Thyroid gland (tissue), 4 donors: ENCODE measurements at places on chromosomes 5 and 9. TPM values are rescaled to one million over a fixed set of nuclear protein-coding genes. Genes with fewer than 3 reads are reported as not detected.

The SLC46A2 gene
- total RNA-seq: 0.27 TPM

DNA sequence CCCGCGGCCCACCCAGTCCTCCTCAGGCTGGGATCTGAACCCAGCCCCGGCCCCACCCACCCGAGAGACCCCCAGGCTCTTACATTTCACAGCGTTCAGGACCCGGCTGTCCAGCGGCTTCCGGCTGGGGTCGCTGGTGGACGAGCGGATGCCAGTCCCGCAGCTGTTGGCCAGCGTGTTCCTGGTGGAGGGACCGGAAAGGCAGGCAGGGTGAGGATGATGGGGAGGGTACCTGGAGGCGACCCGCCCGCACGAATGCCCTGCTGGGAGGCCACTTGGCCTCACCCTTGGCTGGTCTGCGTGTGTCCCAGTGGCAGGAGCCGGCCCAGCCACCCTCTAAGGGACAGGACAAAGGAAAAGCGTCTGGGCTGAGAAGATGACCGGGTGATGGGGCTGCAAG lies 51.9 kb upstream of the UBAC1 start:
- no peaks in the 10 kb centered on the region for H3K36me3 ChIP-seq
- no peak overlapping the region for H3K4me3 ChIP-seq
- peak overlapping the region; percentile 42 for H3K27ac ChIP-seq
- no peaks in the 10 kb centered on the region for H3K27me3 ChIP-seq

The PCDHGA5 gene
- total RNA-seq: 4.6 TPM

DNA sequence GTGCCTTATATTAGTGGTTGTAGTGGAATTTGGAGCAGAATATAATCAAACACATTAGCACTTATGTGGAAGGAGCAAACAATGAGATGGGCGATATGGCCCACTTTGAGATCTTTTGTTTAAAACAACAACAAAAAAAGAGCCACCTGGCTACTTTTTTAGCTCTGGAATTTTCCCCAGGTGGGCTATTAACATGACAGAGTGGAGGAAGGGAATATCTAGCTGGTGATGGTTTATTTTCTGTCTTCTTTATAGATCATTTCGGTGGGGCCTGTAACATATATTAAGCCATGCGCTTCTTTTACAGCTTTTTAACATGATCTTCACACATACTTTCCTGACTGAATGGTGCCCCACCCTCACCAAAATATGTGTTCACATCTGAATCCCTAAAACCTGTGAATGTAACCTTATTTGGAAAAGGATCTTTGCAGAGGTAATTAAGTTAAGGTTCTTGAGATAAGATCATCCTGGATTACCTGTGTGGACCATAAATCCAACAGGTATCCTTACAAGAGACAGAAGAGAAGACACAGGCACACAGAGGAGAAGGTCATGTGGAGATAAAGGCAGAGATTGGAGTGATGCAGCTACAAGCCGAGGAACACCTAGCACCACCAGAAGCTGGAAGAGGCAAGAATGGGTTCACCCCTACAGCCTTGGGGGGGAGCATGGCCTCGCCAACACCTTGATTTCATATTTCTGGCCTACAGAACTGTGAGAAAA lies 16.6 kb upstream of the ENTREP1 start:
- H3K4me1 ChIP-seq: peaks cover 41% of the 10 kb centered on the region
- no peak for DNase-seq
- no peaks in the 10 kb centered on the region for H3K27me3 ChIP-seq
- H3K4me3 ChIP-seq: no peak overlapping the region

DNA sequence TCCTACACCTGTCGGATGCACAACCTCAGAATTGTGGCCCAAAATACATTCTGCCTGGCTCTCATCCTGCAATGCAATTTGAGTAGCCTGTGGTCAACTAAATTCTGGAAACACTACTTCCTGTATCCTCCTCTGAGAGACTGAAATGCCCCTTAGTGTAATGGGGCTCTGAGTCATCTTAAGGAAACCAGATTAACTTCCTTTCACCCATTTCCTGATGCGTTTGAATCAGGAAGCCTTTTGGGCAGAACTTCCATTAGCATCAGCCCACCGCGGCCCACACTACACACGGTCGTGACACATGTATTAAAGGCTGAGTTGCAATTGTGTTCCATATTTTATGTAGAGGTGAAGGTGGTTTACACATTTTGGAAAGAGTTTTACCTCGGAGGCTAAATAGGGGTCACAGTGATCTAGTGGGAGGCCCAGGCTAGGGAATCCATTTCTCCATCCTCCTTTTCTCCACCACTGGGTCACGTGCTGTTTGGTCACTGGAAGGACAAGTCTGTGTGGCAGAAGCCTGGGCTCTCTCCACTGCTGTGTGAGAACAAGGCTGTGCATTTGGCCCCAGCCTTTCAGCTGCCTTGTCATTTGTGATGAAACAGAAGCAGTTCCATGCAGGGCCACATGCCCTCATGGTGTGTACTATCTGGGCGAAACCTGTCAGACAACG lies 55.9 kb downstream of the DAP start:
- H3K36me3 ChIP-seq: no peaks in the 10 kb centered on the region
- DNase-seq: no peak
- no peaks in the 10 kb centered on the region for H3K27me3 ChIP-seq
- H3K4me3 ChIP-seq: no peak overlapping the region
- H3K4me1 ChIP-seq: peaks cover 46% of the 10 kb centered on the region
- H3K27ac ChIP-seq: peak overlapping the region; percentile 95

The FAM200C gene
- 9.0 TPM for total RNA-seq

GRCh38 chr5:71738662-71739361 lies 19.7 kb downstream of the CARTPT start:
- no peak overlapping the region for H3K4me3 ChIP-seq
- no peak overlapping the region for H3K27ac ChIP-seq
- no peaks in the 10 kb centered on the region for H3K27me3 ChIP-seq
- no peaks in the 10 kb centered on the region for H3K4me1 ChIP-seq

DNA sequence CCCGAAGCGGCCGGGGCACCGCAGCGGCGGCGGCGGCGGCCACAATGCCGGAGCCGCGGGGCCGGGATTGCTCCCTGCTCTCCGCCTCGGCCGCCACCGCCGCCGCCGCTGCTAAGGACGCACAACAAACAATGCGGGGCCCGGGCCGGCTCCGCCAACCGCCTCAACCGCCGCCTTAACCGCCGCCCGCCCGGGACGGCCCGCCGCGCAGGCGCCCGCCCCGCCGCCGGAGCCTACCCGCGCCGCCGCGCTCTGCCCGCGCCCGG lies 254 bp downstream of the STRBP start:
- no peaks in the 10 kb centered on the region for H3K27me3 ChIP-seq
- H3K36me3 ChIP-seq: no peaks in the 10 kb centered on the region
- peaks cover 9% of the 10 kb centered on the region for H3K4me1 ChIP-seq
- H3K27ac ChIP-seq: no peak overlapping the region
- DNase-seq: no peak

DNA sequence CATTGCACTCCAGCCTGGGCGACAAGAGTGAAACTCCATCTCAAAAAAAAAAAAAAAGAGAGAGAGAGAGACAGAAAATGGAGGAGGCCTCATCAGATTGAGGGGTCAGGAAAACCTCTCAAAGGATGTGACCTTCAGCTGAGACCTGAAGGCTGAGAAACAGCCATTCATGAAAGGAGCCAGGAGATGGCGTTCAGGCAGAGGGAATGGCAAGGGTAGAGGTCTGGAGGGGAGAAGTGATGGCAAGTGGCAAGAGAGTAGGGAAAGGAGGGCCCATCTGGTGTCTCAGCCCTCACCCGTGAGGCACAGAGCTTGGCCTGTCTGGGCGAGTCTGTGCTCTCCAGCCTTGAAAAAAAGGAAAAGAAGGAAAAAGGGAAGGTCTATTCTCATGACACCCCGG lies 17.0 kb downstream of the CAMK2A start:
- no peaks in the 10 kb centered on the region for H3K4me1 ChIP-seq
- no peak overlapping the region for H3K27ac ChIP-seq
- no peaks in the 10 kb centered on the region for H3K27me3 ChIP-seq
- H3K4me3 ChIP-seq: no peak overlapping the region

The ST8SIA4 gene
- 3.4 TPM for total RNA-seq

DNA sequence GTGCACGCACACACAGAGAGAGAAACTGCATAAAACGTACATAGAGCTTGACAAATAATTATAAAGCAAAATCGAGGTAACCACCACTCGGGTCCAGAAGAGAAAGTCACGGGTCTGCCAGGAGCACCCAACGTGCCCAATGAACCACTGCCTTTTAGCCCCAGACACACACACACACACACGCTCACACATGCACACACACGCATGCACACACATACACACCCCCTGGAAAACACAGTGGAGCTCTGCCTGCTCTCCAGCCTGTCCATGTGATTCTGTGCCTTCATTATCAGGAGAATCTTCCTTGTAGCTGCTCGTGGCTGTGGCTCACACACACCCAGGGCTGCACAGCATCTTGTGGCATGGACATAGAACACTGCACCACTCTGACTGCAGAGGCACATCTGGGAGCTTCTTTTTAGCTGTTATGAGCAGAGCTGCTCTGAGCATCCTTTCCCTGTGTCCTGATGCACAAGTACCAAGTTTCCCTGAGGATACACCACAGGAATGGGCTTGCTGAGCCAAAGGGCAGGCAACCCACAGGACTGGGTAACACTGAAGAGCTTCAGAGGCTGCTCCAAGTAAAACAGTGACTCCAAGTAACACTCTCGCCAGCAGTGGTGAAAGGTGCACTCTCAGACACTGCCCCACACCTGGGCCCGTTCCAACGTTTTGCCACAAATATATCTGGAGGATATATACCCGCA lies 58.9 kb downstream of the CAMSAP1 start:
- H3K4me3 ChIP-seq: no peak overlapping the region
- no peaks in the 10 kb centered on the region for H3K27me3 ChIP-seq
- no peaks in the 10 kb centered on the region for H3K4me1 ChIP-seq
- DNase-seq: no peak
- no peak overlapping the region for H3K27ac ChIP-seq

The CCDC69 gene
- 51.6 TPM for total RNA-seq

The UCK1 gene
- 46.5 TPM for total RNA-seq

- no peaks in the 10 kb centered on the region for H3K27me3 ChIP-seq
- no peaks in the 10 kb centered on the region for H3K36me3 ChIP-seq
- no peak overlapping the region for H3K4me3 ChIP-seq
- no peaks in the 10 kb centered on the region for H3K4me1 ChIP-seq
- H3K27ac ChIP-seq: no peak overlapping the region
- DNase-seq: no peak
Observed at GRCh38 chr5:164561933-164562872, 1056.8 kb downstream of the MAT2B start.

- no peak overlapping the region for H3K4me3 ChIP-seq
- H3K27me3 ChIP-seq: no peaks in the 10 kb centered on the region
- no peak for DNase-seq
- no peaks in the 10 kb centered on the region for H3K4me1 ChIP-seq
Observed at GRCh38 chr9:130501639-130502038, 56.9 kb downstream of the ASS1 start.

The PCDHB12 gene
- total RNA-seq: 1.1 TPM

- no peak for DNase-seq
- no peaks in the 10 kb centered on the region for H3K36me3 ChIP-seq
- H3K27me3 ChIP-seq: no peaks in the 10 kb centered on the region
Observed at GRCh38 chr5:180139731-180140055, 68.1 kb upstream of the RNF130 start.

The PDE8B gene
- total RNA-seq: 172 TPM

DNA sequence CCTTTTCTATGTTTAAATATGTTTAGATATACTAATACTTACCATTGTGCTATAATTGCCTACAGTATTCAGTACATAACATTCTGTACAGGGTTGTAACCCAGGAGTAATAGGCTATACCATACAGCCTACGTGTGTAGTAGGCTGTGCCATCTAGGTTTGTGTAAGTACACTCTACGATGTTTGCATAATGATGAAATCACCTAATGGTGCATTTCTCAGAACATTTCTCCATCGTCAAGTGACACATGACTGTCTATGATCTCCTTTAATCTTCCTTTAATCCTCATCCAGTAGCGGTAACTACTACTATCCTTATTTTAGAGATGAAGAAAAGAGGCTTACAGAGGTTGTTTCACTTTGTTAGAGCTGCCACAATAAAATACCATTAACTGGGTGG lies 369.2 kb downstream of the PLK2 start:
- no peak for DNase-seq
- H3K27ac ChIP-seq: no peak overlapping the region
- H3K4me1 ChIP-seq: no peaks in the 10 kb centered on the region
- no peak overlapping the region for H3K4me3 ChIP-seq
- H3K27me3 ChIP-seq: no peaks in the 10 kb centered on the region

The STKLD1 gene
- 2.2 TPM for total RNA-seq

The LHFPL2 gene
- 24.5 TPM for total RNA-seq
